Stimulated activated CD4-positive, alpha-beta T cell treated with anti-CD3 and anti-CD28 coated beads, Interleukin-1b, Interleukin-23, amount 100 ng/mL, for 1 hour (primary cell): ENCODE measurements at places on chromosomes 11 and 22.

DNA sequence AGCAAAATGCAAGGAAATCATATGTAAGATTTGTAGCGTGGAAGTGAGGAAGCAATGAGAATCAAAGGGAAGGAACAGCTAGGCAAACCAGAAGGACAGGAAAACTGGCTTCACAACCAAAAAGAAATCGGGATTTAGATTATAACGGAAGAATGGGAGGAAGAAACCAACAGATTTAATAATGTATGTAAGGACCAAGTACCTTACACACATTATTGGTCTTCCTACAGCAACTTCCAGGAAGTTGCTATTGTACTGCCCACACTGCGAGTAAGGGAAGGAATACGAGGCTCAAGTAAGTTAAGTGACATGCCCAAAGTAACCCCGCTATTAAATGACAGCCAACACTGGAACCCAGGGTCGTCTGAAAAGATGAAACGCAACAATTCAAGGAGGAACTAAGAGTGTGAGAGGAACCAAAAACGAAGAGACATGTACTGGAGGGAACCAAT is 473 bp downstream of the TXN2 start:
- no peak for DNase-seq

DNA sequence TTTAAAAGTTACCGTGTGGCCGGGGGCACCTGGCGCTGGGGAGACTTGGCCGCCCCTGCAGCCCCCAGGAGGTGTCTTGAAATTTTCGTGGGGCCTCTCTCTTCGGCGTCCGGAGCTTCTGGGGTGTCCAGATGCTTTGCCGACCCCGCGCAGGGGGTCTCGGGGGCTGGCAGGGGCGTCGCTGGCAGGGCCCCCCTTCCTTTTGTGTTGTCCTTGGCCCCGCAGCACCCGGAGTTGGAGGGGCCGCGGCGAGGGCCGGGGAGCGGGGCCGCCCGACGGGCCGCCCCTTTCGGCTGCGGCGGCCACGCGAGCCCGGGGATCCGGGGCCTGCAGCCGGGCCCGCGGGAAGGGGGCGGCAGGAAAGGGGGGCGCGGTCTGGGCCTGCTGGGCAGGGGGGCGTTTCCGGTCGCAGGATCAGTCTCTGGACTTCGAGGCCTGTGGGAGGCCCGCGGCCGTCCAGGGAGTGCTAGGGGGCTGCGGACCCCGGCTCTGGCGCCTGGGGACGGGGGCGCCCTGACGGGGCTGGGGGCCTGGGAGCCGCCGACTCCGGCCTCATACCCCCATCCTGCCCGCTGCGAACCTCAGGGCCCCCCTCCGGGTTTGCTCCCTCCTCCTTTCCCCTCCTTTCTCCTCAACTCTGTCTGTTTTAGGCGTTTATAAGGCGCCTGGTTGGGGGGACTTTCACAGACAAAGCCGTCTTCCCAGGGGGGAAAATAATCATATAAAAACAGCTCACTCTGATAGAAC is 869 bp downstream of the ZC3H7B start:
- DNase-seq = no peak

GRCh38 chr22:25137577-25138525 is 61.8 kb upstream of the CRYBB3 start:
- no peak for DNase-seq

GRCh38 chr11:99320769-99321290 is 300.1 kb downstream of the CNTN5 start:
- DNase-seq = no peak

DNA sequence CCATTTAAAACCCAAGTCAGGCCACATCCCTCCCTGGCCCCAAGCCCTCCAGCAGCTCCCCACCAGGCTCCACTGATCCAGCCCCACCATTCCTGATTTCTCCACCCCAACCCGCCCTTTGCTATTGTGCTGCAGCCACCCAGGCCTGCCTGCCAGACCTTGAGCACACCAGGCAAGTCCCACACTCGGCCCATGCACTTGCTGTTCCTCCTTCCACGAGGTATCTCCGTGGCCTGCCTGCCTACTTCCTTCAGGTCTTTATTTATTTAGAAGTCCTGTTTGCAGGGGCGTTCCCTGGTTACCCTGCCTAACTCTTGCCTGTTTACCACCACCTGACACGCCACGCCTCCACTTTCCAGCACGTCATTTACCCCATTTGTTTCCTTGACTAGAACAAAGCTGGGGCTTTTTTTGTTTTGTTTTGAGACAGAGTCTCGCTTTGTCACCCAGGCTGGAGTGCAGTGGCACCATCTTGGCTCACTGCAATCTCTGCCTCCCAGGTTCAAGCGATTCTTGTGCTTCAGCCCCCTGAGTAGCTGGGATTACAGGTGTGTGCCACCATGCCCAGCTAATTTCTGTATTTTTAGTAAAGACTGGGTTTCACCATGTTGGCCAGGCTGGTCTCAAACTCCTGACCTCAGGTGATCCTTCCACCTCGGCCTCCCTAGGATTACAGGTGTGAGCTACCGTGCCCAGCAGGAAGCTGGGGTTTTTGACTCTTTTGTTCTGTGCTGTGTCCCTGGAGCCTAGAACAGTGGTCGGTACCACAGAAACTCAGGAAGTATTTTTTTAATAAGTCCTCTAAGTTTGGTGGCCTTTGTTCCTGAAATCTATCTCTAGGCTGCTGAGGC is 6.7 kb downstream of the CENPM start:
- peak; percentile 82 for DNase-seq

DNA sequence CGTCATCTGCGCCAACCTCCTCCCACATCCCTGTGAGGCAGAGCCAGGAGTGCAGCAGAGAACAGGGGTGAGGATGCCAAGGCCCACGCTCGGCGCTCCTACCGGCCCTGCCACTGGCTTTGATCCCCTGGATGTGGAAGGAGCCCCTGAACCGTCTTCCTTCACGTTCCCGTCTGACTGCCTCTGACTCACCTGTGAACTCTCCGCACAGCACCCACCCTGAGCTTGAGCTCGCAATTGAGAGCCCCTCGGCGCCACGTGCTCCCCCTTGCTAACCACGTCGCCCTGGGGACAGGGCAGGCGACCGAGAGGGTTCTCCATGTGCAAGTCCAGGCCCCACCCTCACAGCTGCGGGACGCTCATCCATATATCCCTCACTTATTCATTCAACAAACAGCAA is 645.3 kb downstream of the BRD1 start:
- DNase-seq = no peak

DNA sequence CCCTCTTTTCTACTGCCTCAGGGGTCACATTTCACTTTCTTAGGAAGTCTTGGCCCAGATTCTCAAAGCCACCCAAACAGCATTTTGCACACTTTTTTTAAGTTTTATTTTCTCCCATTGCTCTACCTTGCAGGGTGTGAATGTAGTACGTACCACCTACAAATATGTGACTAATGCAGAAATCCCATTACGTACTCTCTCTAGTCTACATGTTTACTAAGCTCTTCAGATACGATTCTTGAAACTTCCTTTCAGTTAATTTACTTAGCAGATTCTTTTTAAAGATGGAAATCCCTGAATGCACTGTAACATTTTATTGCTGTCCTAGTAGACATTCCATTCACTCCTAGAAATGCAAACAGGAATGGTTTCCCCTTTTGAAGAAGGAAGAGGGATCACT is 61.3 kb downstream of the LRRC4C start:
- no peak for DNase-seq

- no peak for DNase-seq
Observed at GRCh38 chr22:38034884-38035529, 22.2 kb upstream of the PICK1 start.

- DNase-seq = no peak
Observed at GRCh38 chr22:35409783-35410662, 10.1 kb downstream of the MCM5 start.

DNA sequence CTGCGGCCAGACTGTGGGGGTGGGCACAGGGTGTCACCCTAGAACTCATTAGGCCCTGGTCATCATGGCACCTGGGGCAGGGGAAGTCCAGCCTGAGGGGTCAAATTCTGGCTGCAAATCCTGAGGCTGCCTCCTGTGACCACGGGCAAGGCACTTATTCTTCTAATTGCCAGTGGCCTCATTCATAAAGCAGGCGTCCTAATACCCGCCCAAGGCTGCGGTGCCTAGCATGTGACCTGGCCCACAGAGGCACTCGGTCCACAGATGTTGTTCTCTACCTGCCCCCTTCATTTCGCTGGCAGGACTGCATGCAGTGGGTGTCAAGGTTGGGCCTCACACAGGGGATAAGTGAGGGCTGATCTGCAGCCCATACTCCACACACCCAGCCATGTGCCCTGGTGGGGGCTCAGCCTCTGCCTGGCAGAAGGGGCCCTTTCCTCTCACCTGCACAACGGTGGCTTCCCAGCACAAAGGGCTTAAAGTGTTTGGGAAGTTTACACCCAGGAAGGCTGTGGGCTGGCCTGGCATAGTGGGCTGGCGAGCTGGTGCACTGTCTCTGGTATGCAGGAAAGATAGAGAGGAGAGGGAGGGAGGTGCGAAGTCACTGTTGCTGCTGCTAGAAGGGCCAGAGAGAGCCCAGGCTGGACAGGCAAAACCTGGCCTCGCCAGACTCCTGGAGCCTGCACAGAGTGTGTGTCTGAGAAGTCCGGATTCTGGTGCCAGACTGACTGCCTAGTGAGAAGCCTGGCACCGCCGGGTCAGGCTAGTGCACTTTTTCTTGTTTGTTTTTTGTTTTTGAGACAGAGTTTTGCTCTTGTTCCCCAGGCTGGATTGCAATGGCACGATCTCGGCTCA is 3.2 kb downstream of the MPST start:
- no peak for DNase-seq

DNA sequence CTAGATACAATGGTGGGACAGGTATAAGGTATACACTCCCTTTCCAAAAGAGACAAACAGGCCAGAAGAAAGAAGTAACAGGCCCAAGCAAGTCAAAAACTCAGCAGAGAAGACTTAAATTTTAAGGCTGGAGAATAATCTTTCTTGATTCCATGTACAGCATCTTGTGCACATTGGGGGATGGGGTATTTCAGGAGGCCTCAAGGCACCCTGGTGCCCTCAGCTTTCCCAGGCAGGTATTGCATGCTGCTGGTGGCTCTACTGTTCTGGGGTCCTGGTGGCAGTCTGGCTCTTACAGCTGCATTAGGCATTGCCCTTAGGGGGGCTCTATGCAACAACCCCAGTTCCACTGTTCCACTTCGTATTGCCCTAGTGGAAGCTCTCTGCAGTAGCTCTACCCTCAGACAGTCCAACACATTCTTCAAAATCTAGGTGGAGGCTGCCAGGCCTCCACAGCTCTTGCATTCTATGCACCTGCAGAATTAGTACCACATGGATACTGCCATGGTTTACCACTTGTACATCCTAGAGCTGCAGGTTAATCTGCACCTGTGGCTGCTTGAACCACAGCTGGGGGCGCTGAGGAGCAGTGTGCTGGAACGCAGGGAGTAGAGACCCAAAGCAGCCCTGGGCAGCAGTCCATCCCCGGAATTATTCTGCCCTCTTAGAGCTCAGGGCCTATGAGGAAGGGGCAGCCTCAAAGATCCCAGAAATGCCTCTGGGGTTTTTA is 4.2 kb upstream of the CTSC start:
- no peak for DNase-seq

GRCh38 chr11:30859669-30860068 is 273.5 kb upstream of the MPPED2 start:
- no peak for DNase-seq

DNA sequence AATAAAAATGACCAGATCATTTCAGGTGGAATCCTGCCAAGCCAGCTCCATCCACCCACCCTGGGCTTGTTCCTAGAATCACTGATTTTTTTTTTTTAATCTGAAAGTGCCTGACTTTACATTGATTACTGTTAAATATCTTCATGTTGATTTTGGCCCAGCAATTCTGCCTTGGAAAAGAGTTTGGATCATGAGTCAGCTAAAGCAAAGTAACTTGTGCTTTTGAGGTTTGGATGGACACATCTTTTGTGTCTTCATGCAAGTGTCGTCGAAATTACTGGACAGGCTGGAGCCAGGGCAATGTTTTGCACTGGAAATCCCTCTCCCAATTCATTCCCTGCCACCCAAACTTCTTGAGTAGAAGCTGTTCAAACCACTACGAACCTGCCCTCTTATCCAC is 164.0 kb upstream of the SYT13 start:
- no peak for DNase-seq

GRCh38 chr22:50481440-50482106 is at the start of gene ADM2:
Gene ADM2, plus strand, starts transcription at chr22:50481543. Its CDS starts 305 bp downstream, at chr22:50481848.
- peak; percentile 53 for DNase-seq

GRCh38 chr11:66118847-66119246 is 48.8 kb downstream of the PACS1 start:
- no peak for DNase-seq

- peak; percentile 56 for DNase-seq
Observed at GRCh38 chr11:62337303-62338181, at the start of gene ASRGL1. Gene ASRGL1, plus strand, starts transcription at chr11:62337448. Its CDS starts 530 bp downstream, at chr11:62337978.

GRCh38 chr11:67284811-67285540 is 4.1 kb upstream of the ANKRD13D start:
- DNase-seq = no peak

DNA sequence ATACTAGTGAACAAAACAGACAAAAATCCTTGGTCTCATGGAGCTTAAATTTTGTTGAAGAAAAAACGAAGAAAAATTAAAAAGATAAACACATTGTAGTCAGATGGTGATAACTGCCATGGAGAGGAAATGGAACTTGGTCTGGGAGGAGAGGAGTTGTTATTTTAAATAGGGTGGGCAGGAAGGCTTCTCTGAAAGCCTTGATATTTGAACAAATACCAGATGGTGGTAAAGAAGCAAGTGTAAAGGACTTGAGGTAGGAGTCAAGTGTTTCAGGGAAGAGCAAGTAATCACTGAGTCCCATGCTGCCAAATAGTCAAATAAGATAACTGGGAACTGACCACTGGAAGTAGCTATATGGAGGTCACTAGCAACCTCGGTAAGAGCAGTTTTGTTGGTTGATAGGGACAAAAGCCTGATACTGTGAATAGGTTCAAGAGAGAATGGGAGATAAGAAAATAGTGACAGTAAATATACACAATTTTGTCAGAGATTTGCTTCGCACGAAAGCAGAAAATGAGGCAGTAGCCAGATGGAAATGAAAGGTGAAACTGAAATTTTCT is 55.1 kb downstream of the SESN3 start:
- no peak for DNase-seq

- DNase-seq = no peak
Observed at GRCh38 chr22:42591987-42592386, 22.7 kb downstream of the POLDIP3 start.

GRCh38 chr11:118514103-118514502 is 13.2 kb upstream of the TTC36 start:
- no peak for DNase-seq

- DNase-seq = no peak
Observed at GRCh38 chr11:113778111-113778910, 1.3 kb upstream of the CLDN25 start.

GRCh38 chr11:31871310-31872075 is 60.4 kb upstream of the PAX6 start:
- DNase-seq = no peak

DNA sequence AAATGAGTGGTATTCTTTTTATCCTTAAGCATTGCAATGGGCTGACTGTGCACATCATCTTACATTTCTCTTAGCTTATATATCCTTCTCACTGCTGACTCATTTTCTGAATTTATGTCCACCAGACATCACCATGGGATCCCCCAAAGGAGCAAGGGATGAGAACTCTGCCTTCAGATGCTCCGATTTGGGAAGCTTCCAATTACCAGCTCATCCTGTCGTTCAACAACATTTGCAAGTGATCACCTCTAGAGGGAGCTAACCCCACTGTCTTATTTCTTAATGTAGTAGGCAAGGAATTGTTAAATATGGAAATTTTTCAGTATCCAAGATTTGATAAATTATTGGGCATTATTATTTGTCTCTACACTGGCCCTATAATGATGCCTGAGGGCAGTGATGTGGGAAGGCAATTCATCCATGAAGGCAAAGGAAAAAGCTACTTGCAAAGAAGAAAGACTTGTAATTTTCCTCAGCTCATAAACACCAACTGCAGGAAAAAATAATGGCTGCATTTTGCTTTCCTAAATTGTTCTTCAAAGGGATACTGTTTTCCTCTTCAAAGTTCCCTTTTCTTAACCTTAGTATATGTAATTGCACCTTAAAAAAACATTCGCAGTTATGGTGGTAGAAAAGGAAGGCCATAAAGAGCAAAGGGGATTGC is 102.4 kb upstream of the FSHB start:
- no peak for DNase-seq
